Breast epithelium (tissue), 4 donors: ENCODE measurements at places on chromosomes 2 and 18. TPM values are rescaled to one million over a fixed set of nuclear protein-coding genes. Genes with fewer than 3 reads are reported as not detected.

DNA sequence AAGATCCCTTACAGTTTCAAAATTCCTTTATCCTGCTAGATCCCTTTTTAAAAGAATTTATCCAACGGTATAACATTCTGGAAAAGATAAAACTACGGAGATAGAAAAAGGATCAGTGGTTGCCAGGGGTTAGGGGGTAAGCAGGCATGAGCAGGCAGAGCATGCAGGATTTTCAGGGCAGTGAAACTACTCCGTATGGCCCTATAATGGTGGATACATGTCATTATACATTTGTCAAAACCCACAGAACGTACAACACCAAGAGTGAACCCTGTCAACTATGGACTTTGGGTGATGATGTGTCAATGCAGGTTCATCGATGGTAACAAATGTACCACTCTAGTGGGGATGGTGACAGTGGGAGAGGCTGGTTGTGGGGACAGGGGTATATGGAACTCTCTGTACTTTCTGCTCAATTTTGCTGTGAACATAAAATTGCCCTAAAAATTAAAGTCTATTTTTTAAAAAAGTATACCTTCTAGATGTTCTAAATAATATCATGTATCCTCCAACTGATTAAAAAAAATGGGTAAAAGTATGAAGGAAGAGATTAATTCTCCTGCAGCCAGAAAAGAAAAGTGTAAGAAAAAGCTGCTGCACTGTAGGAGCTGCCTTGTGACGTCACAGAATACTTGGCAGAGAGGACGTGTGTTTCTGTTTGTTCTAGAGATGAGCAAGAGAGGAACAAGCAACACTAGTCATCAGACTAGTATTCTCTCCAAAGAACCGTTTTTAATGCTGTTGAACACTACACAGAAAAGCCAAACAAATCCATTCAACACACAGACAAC lies 23.6 kb downstream of the ANKRD44 start:
- DNase-seq, result peak; percentile 48
- H3K4me1 ChIP-seq, result no peaks in the 10 kb centered on the region
- peak overlapping the region; percentile 23 for H3K27ac ChIP-seq
- no peaks in the 10 kb centered on the region for H3K36me3 ChIP-seq
- no peaks in the 10 kb centered on the region for H3K27me3 ChIP-seq
- no peak overlapping the region for H3K4me3 ChIP-seq

DNA sequence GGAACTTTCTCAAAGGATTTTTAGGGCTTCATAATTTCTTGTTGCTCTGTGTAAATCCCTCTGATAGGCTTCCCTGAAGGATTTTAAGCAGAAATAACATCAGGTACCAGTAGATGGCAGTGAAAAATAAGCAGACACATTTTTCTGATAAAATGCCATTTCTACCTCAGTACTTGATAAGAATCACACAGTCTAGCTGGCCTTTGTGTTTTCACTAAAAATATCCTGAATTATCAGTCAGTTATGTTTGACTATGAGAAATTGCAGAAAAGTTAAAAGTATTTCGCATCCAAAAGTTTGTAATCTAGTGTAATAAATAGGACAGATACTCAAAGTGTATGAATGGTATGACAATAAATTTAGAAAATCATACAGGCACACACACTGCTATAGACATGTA lies 68.7 kb downstream of the DNAJC10 start:
- no peak overlapping the region for H3K27ac ChIP-seq
- no peak overlapping the region for H3K4me3 ChIP-seq
- no peaks in the 10 kb centered on the region for H3K36me3 ChIP-seq
- H3K27me3 ChIP-seq, result no peaks in the 10 kb centered on the region
- no peaks in the 10 kb centered on the region for H3K4me1 ChIP-seq

DNA sequence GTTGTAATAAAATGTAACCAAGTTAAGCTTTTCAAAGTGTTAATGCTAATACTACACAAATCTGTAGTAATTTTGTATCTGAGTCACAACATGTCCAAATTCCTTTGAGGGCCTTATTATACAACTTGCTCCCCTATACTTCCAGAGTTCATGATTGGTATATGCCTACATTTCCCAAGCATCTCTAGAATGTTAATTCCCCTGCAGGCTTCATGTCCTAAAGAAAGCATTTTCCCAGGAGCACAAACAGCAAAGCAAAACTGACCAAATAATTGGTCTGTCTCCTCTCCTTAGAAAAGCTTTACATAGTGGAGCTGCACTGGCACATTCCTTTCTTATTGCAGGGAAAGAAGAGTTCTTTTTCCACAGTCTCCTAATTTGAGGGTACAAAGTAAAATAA lies 3.7 kb downstream of the ALS2 start:
- no peak overlapping the region for H3K27ac ChIP-seq
- H3K27me3 ChIP-seq, result no peaks in the 10 kb centered on the region
- DNase-seq, result no peak
- no peaks in the 10 kb centered on the region for H3K36me3 ChIP-seq
- no peak overlapping the region for H3K4me3 ChIP-seq
- H3K4me1 ChIP-seq, result no peaks in the 10 kb centered on the region

- no peaks in the 10 kb centered on the region for H3K36me3 ChIP-seq
- no peaks in the 10 kb centered on the region for H3K27me3 ChIP-seq
- H3K27ac ChIP-seq, result peak overlapping the region; percentile 92
- no peaks in the 10 kb centered on the region for H3K4me1 ChIP-seq
- DNase-seq, result peak; percentile 62
Measured at GRCh38 chr2:190469771-190470170, 61.6 kb downstream of the MFSD6 start.

GRCh38 chr18:9612215-9612830 lies 2.0 kb downstream of the PPP4R1 start:
- peak overlapping the region; percentile 88 for H3K4me3 ChIP-seq
- no peaks in the 10 kb centered on the region for H3K27me3 ChIP-seq
- DNase-seq, result no peak
- peak overlapping the region; percentile 98 for H3K27ac ChIP-seq

Gene SERPINB12
- total RNA-seq, result not detected

Gene GPR35
- total RNA-seq, result 4.7 TPM

Gene GALNT13
- 0.33 TPM for total RNA-seq

Gene ACKR3
- 23.6 TPM for total RNA-seq

Gene ABCG5
- total RNA-seq, result not detected

Gene RNF138
- total RNA-seq, result 20.0 TPM

Gene DSC1
- not detected for total RNA-seq

Gene MRPS5
- 37.4 TPM for total RNA-seq
